Left lung (tissue), 14 donors: ENCODE measurements at places on chromosomes 12 and 14. TPM values are rescaled to one million over a fixed set of nuclear protein-coding genes. Genes with fewer than 3 reads are reported as not detected.
A peak's percentile ranks its signal among the peaks of the same experiment; 100 is the strongest.

The ALDH1L2 gene
- polyA plus RNA-seq: 4.6 TPM

GRCh38 chr12:71691504-71692129, 5.7 kb downstream of the TMEM19 start:
- no peak for DNase-seq
- no peaks in the 10 kb centered on the region for H3K36me3 ChIP-seq
- H3K4me3 ChIP-seq: no peak overlapping the region
- H3K4me1 ChIP-seq: peaks cover 10% of the 10 kb centered on the region
- H3K27ac ChIP-seq: no peak overlapping the region

The KIF26A gene
- 11.9 TPM for polyA plus RNA-seq

The PLCZ1 gene
- 1.5 TPM for polyA plus RNA-seq

DNA sequence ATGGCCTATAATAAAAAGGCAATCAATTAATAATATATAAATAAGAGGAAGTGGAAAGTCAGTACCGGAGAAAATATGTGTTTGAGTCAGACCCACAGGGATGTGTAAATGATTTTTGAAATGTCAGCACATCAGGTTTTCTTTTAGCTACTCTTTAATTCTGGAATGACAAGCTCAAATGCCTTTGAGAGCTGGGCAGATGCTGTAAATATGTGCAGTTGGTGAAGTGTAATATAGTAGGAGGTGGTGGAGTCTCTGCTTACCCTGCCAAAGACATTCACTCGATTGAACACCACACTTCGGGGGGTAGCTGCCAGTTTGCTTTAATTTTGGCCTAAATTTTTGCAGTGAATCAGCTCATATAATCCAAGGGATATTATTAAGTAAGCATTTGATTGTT, 93.0 kb downstream of the PLEKHA5 start:
- H3K4me1 ChIP-seq: no peaks in the 10 kb centered on the region
- no peak overlapping the region for H3K4me3 ChIP-seq
- H3K27ac ChIP-seq: no peak overlapping the region
- H3K27me3 ChIP-seq: no peaks in the 10 kb centered on the region
- DNase-seq: no peak

GRCh38 chr12:94663702-94664101, 13.3 kb upstream of the TMCC3 start:
- no peak overlapping the region for H3K27ac ChIP-seq
- no peak for DNase-seq
- H3K27me3 ChIP-seq: no peaks in the 10 kb centered on the region
- H3K4me1 ChIP-seq: no peaks in the 10 kb centered on the region
- H3K4me3 ChIP-seq: no peak overlapping the region

The TAS2R50 gene
- polyA plus RNA-seq: 0.34 TPM

The GALNT8 gene
- 2.3 TPM for polyA plus RNA-seq

DNA sequence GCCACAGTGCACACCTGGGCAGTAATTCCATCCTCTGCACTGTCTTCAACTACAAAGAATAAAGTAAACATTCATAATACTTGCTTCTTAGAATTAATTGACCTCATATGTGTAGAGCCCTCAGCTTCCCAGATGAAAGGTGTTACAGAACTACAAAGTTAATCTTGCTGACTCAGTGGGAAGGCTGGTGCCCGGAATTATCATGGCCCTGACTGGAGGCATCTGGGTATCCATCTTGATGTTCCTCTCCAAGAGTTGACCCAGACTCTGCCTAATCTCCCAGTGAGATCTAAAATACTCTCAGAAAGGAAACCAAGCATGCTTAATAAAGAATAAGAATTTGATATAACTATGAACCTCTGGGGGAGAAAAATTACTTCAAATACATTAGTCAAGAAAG, 147.0 kb upstream of the ARID2 start:
- no peaks in the 10 kb centered on the region for H3K36me3 ChIP-seq
- no peak overlapping the region for H3K27ac ChIP-seq
- peaks cover 2% of the 10 kb centered on the region for H3K4me1 ChIP-seq
- no peak for DNase-seq
- H3K4me3 ChIP-seq: no peak overlapping the region

- H3K36me3 ChIP-seq: peaks cover 6% of the 10 kb centered on the region
- H3K4me1 ChIP-seq: peaks cover 17% of the 10 kb centered on the region
- H3K27me3 ChIP-seq: no peaks in the 10 kb centered on the region
- peak; percentile 39 for DNase-seq
- H3K27ac ChIP-seq: peak overlapping the region; percentile 98
- peak overlapping the region; percentile 74 for H3K4me3 ChIP-seq
These were observed 1.2 kb downstream of the CLIP1 start for GRCh38 chr12:122421187-122421820.

DNA sequence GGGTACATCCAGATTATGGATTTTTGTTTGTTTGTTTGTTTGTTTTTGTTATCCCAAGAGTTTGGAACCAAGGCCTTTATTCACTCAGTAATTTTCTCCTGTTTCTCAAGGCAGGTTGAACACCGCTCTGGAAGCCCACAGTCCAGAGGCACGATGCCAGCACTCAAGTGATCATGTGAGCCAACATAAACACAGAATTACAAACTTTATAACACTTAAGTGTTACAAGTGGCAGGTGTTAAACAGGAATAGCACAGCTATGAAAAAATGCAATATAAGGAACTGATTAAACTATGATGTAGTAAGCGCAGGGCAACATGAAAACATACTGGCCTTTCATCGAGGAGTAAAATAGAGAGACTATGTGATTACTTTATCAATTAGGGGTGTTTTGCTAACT, 1885.8 kb upstream of the SEL1L start:
- no peak for DNase-seq
- no peak overlapping the region for H3K4me3 ChIP-seq
- H3K27me3 ChIP-seq: no peaks in the 10 kb centered on the region
- H3K36me3 ChIP-seq: no peaks in the 10 kb centered on the region
- no peaks in the 10 kb centered on the region for H3K4me1 ChIP-seq

DNA sequence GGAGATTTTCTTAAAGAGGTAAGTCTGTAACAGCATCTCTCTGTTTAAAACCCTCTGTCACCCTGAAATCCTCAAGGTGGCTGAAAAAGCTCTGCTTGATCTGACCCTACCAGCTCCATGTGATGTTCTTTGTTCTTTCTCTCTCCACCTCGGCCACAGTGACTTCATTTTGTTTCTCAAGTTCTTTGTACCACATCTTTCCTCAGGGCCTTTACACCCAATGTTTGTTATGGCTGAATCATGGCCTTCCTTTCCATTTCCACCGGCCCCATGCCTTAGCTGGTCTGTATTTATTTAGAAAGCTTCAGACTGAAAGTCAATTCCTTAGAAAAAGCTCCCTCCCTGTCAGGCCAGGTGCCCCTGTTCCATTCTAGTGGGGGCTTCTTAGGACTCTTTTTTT, 431.2 kb downstream of the NAV3 start:
- DNase-seq: no peak
- H3K4me3 ChIP-seq: no peak overlapping the region
- H3K27ac ChIP-seq: no peak overlapping the region
- no peaks in the 10 kb centered on the region for H3K4me1 ChIP-seq

The B4GALNT1 gene
- 0.78 TPM for polyA plus RNA-seq

The MMP17 gene
- 4.5 TPM for polyA plus RNA-seq

DNA sequence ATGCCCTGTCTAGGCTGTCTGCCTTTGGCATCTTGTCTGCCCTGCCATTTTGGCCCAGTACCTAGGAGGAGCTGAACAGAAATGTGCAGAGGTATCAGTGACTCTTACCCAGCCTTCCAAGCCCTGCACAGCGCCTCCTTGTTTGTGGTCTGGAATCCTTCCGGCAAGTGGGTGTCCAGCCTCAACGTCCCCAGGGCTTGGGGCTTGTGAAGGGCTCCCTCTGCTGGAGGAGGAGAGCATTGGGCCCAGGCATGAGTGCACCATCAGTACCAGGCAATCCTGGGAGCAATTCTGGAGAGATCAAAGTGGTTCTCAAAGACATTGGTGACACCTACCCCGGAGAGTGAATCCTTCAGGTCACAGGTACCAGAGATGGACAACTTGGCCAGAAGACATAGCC, 2.4 kb upstream of the TCL1B start:
- no peak overlapping the region for H3K27ac ChIP-seq
- no peaks in the 10 kb centered on the region for H3K4me1 ChIP-seq
- H3K36me3 ChIP-seq: no peaks in the 10 kb centered on the region
- H3K27me3 ChIP-seq: no peaks in the 10 kb centered on the region

The TDRD9 gene
- 1.2 TPM for polyA plus RNA-seq

The PELI2 gene
- 12.8 TPM for polyA plus RNA-seq

The ADCY4 gene
- polyA plus RNA-seq: 25.7 TPM

DNA sequence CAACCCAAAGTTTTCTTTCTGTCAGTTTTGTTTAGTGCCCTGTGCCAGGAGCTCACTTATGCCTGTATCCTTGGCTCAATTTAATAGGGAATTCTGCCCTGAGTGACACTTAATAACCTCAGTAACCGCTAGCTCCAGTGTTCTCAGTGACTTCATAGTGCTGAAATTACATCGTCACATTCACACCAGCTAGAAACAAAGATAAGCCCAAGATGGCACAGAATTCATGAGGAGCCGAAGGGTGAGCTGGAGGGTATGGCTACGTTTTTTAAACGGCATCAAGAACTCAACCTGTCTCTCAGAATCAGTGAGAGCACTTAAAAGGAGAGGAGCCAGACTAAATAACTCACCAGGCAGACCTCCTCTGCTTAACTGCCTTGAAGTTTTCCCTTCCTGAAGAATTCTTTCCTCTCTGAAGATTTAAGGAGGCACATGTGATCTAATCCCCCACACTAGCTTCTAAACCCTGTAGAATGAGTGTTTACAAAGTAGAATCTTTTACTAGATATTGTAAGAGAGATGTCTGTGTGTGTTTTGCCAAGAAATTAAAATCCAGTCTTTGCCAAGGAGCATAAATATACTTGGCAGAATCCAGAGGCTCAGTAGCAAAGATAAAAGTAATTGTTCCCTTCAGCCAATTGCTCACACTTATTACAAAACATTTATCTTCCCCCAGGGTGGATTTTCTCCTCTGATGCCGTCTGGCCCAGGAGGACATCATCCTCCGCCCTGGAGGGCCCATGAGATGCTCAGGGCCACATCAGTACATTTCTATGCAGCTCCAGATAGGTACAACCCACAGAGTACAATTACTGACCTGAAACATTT, 37.3 kb downstream of the PTGER2 start:
- DNase-seq: peak; percentile 77
- no peak overlapping the region for H3K27ac ChIP-seq
- H3K27me3 ChIP-seq: peaks cover 31% of the 10 kb centered on the region
- H3K4me1 ChIP-seq: peaks cover 19% of the 10 kb centered on the region
- H3K4me3 ChIP-seq: no peak overlapping the region

GRCh38 chr14:93648440-93649168, 139.7 kb downstream of the PRIMA1 start:
- H3K4me1 ChIP-seq: no peaks in the 10 kb centered on the region
- H3K4me3 ChIP-seq: no peak overlapping the region
- H3K36me3 ChIP-seq: no peaks in the 10 kb centered on the region
- peaks cover 11% of the 10 kb centered on the region for H3K27me3 ChIP-seq
- DNase-seq: no peak
- H3K27ac ChIP-seq: no peak overlapping the region

GRCh38 chr12:24488091-24488596, 460.8 kb downstream of the BCAT1 start:
- H3K36me3 ChIP-seq: no peaks in the 10 kb centered on the region
- H3K4me1 ChIP-seq: no peaks in the 10 kb centered on the region
- no peak for DNase-seq
- H3K27ac ChIP-seq: no peak overlapping the region

- no peaks in the 10 kb centered on the region for H3K36me3 ChIP-seq
- no peak for DNase-seq
- no peak overlapping the region for H3K4me3 ChIP-seq
- no peak overlapping the region for H3K27ac ChIP-seq
- H3K4me1 ChIP-seq: no peaks in the 10 kb centered on the region
These were observed 270.1 kb upstream of the PRICKLE1 start for GRCh38 chr12:42859612-42860011.

GRCh38 chr14:102164241-102164641, 24.5 kb downstream of the WDR20 start:
- H3K4me1 ChIP-seq: peaks cover 10% of the 10 kb centered on the region
- no peak overlapping the region for H3K4me3 ChIP-seq
- no peak for DNase-seq
- H3K36me3 ChIP-seq: peaks cover 6% of the 10 kb centered on the region
- no peaks in the 10 kb centered on the region for H3K27me3 ChIP-seq

DNA sequence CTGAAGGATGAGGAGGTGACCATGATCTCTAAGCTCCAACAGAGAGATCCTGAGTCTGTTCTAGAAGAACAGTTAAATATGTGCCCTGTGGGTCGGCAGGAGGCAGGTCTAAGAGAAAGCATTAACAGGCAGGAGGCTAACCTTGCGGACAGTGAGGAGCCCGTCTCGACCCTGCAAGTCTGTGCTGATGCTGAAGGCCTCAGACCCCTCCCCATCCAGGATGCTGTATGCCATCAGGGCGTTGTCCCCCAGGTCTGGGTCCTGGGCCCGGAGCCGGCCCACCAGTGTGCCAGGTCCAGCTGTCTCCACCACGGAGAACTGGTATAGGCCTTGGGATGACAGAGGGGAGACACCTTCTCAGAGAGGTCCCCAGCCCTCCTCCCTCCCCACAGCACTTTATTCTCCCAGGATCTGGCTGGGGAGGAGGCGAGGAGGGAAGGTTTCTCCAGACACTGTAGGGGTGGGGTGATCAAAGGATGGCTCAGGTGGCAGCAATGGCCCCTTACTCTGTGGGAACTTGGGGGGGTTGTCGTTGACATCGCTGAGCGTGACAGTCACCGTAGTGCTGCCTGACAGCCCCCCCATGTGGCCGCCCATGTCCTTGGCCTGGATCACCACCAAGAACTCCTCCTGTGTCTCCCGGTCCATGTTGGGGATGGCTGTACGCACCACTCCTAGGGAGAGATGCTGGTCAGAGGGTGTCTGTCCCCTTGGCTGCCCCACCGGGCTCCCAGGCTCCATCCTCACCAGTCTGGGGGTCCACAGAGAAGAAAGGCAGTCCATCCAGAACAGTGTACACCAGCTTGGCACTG, 3.1 kb downstream of the CDH24 start:
- peaks cover 8% of the 10 kb centered on the region for H3K27me3 ChIP-seq
- H3K4me3 ChIP-seq: no peak overlapping the region
- H3K4me1 ChIP-seq: peaks cover 11% of the 10 kb centered on the region
- H3K36me3 ChIP-seq: no peaks in the 10 kb centered on the region
- DNase-seq: no peak
